NCI-H524 treated with DMSO at 0.1 percent for 48 hours (cell line): ENCODE measurements at places on chromosomes 12 and 14.
A peak's percentile ranks its signal among the peaks of the same experiment; 100 is the strongest.

GRCh38 chr14:98634043-98634820 lies 637.8 kb downstream of the BCL11B start:
- DNase-seq, result peak; percentile 38

- no peak for DNase-seq
These were observed 17.9 kb downstream of the A2ML1 start for GRCh38 chr12:8840321-8840720.

GRCh38 chr14:67586369-67586768 lies 13.7 kb downstream of the PIGH start:
- DNase-seq, result no peak

DNA sequence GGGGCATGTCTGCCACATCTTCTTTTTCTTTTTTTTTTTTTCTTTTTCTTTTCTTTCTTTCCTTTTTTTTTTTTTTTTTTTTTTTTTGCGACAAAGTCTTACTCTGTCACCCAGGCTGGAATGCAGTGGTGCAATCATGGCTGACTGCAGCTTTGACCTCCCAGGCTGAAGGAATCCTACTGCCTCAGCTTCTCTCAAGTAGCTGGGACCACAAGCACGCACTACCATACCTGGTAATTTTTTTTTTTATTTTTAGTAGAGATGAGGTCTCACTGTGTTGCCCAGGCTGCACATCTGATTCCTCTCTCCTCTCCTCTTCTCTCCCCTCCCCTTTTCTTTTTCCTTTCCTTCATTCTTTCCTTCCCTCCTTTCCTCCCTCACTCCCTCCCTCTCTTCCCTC lies 18.5 kb downstream of the SLC15A5 start:
- DNase-seq, result no peak
